NCI-H146 (cell line): ENCODE measurements at places on chromosomes 11 and 22.

- DNase-seq: peak; percentile 63
These were observed 23.6 kb upstream of the RNASEH2C start for GRCh38 chr11:65744026-65744698.

GRCh38 chr22:29385748-29386147 lies 2.6 kb downstream of the AP1B1 start:
- no peak for DNase-seq

DNA sequence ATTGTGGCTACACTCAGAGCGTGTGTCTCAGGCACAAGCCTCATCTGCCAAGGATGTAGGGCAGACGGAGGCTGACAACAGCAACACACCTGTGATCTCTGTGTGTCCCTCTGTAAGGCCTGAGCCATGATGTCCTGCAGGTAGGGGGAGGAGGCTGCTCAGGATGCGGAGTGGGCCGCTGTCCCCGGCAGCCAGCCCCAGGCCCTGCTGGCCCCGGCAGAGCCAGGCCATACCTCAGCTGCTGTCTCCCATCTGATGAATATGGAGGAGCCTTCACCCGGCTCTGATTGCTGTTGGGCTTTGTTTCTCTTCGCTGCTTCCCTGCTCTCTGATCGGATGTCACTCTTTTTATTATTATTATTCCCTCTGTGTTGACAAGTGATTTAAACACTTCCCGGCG lies 83.6 kb upstream of the NCAM1 start:
- DNase-seq: peak; percentile 81

GRCh38 chr11:47587039-47587716 lies 700 bp downstream of the FAM180B start:
- no peak for DNase-seq

DNA sequence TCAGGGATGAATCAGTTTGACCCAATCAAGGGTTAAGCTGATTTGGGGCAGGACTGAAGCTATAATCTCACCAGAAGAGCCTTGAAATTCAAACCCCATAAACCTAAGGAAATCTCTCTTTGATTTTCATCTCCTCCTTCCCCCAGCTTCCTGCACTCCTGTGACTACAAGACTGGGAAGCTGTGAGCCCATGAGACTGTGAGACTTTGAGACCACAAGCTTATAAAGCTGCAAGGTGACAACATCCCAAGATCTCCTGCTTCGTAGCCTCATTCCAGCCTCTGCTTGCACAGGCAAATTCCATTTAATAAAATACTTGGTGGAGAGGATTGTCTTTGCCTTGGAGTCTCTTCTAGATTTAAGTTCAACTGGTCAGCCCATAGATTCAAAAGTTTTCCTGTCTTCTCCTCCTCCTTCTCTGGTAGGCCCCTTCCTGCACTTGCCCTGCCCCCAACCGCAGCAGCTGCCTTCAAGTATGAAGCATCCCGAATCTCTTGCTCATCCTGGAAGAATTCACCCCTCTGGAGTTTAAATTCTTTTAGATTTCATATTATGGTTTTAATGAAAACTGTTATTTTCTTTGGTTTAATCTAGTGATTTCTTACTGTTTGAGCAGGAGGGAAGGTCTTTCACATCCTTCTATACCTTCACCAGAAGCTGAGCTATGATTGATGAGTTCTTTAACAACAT lies 42.1 kb downstream of the PAMR1 start:
- DNase-seq: no peak

- no peak for DNase-seq
These were observed 352.3 kb upstream of the B3GAT1 start for GRCh38 chr11:134764367-134764766.

- no peak for DNase-seq
These were observed 323 bp upstream of the HIKESHI start for GRCh38 chr11:86301742-86302091.
